Brain pericyte (primary cell): ENCODE measurements at places on chromosomes 12 and 14.

DNA sequence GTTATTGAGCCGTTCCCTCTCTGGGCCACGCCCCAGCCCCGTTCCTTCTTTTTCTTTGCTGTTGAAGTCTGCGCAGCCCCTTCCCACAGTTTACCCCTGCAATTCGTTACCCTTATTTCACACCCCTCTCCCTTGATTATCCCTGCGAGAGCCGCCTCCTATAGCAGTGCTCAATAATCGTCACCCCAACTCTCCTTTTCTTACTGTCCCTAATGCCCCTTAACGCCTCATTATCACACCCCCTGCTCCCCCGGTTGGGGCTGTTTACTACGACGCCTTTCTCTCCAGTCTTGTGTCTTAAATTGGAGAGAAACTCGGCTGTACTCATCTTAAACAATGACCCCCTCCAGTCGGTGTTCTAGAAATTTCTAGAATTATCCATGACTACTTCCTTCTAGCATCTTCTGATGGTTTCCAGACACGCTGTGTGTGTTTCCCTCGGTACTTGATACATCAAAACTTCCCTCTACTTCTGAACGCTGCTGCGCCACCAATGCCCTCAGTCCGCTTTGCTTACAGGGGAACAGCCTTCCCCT, 713 bp upstream of the FBXL14 start:
- no peak for DNase-seq

DNA sequence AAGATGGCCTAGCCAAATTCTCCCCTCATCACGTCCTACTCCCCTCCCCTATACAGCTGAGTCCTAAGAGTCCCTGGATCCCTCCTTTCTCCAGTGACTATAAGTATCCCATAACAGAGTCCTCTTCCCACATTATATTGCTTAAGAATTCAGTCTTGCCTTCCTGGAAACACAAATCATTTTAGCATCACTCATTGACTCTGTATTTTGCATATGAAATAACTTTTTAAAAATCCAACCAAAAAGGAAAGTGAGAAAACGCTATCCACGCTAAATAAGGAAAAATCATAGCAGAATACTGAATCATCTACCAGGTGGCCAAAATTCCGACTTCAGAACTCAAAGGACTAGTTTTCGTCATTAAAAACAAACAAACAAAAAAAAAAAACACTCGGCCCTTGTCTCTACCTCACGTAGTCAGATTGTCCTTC, 130.2 kb downstream of the GCH1 start:
- no peak for DNase-seq

GRCh38 chr12:97638739-97639138, 176.1 kb downstream of the RMST start:
- DNase-seq = no peak

DNA sequence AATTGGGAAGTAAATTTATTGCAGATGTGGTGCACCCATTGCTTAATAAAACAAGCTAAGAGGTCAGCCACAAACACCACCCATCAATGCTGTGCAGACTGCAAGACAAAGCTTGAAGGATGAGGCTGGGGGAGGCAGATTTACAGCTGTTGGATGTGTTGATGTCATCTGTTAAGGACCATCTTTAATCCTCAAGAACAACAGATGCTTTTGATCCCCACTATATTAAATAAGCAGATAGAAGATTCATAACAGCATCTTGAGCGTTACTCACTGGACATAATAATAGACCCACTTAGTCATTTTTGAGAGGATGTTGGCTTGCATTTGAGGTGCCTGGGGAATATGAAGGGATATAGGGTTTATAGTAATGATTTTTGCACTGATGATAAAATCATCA, 58.8 kb downstream of the GPR68 start:
- DNase-seq = no peak

- DNase-seq = no peak
Measured at GRCh38 chr12:130953771-130954543, at the start of gene ADGRD1. TSS of gene ADGRD1 (plus strand) at chr12:130953907. CDS start at chr12:130954466, 559 bp downstream.

- DNase-seq = no peak
Measured at GRCh38 chr12:49502590-49502989, 36.2 kb upstream of the KCNH3 start.

- DNase-seq = no peak
Measured at GRCh38 chr14:38255408-38255672, 553 bp downstream of the CLEC14A start.

DNA sequence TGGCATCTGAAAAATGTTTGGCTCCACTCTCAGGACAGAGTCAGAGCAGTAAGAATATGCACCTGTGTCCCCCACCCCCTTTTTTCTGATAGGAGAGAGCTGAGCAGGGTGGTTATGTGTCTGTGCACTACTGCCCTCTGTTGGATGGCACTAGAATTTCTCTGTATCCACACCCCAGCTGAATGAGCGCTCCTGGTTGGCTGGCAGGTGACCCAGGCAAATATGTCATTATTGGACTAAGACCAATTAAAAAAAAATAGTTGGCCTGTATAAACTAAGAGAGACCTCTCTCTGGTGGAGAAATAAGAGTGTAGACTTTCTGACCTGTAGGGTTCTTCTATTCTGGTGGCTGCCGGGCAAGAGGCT, 107.0 kb downstream of the PTCSC3 start:
- DNase-seq = no peak

- no peak for DNase-seq
Measured at GRCh38 chr12:52849511-52849910, 717 bp upstream of the KRT78 start.

GRCh38 chr12:94875525-94875924, 128.0 kb downstream of the NDUFA12 start:
- DNase-seq = no peak

DNA sequence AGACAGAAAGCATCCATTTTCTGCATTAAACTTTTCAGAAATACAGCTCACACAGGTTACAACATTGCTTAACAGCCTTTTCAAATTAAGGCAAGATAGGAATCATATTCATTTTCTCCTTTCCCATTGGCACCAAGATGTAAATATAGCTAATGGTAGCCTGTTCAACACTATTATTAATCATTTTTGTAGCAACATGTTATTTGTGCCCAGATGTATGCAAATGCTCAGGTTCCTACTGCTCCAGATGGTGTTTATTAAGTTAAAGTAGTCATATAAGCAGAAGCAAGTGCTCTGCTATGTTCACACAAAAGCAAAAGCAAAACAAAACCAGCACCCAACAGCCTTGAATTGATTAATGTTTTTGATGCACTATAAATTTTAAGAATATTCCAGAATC, 1110.6 kb downstream of the SLC6A15 start:
- DNase-seq = no peak

DNA sequence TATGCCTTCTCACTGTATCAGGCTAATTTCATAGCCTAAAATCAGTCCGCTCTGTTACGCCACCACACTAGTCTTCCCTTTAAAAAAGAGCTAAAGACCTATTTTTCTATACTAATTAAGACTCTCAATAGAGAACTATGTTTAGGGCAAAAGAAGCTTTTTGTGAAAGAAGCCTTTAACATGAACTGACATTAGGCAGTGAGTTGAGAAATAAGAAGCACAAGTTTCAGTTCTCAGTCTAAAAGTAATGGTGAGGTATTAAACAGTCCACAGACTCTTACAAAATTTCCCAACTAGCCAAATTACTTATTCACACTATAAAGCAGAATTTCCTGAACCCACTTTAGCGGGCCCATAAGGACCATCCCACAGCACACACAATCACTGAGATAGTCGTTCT, 93.7 kb downstream of the SOX5 start:
- DNase-seq = no peak

GRCh38 chr14:36316131-36316530, 4.3 kb downstream of the MBIP start:
- no peak for DNase-seq

DNA sequence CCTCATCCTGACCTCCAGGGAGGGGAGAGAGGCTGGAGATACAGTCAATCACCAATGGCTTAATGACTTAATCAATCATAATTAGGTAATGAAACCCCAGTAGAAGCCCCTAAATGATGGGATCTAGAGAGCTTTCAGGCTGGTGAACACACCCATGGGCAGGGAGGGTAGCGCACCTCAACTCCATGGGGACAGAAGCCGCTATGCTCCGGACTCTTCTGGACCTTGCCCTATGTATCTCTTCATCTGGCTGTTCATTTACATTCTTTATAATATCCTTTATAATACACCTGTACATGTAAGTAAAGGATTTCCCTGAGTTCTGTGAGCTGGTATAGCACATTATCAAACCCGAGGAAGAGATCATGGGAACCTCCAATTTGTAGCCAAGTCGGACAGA, 205.9 kb downstream of the STXBP6 start:
- no peak for DNase-seq

DNA sequence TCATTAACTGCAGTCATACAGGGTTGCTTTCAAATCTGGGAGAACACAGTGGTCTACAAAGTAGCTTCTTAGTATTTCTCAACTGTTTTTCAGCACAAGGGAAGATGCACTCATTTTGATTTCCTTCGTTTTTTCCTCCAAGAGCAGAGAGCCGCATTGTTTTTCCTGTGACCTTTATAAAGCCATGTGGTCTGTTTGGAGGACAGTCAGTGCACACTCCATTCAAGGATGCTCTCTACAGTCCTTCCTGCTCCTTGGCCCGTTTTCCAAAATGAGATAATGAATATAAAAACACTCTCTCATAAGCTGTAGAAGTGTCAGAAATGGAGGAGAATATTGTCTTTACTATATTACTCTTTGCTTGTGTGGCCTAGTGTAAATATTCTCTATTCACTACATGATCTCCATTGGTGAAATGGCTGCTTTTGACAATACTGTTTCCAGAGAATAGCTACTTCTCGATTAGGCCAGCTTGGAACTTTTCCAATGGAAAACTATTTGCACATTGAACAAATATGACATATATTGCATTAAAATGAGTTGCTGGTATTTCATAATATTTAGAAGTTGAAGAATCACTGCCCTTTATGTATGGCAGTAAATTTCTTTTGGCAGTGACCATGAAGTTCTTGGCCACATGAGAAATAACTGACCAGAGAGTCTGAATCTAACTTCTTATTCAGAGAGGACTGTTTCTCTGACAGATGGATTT, 393.1 kb upstream of the RGS6 start:
- no peak for DNase-seq

DNA sequence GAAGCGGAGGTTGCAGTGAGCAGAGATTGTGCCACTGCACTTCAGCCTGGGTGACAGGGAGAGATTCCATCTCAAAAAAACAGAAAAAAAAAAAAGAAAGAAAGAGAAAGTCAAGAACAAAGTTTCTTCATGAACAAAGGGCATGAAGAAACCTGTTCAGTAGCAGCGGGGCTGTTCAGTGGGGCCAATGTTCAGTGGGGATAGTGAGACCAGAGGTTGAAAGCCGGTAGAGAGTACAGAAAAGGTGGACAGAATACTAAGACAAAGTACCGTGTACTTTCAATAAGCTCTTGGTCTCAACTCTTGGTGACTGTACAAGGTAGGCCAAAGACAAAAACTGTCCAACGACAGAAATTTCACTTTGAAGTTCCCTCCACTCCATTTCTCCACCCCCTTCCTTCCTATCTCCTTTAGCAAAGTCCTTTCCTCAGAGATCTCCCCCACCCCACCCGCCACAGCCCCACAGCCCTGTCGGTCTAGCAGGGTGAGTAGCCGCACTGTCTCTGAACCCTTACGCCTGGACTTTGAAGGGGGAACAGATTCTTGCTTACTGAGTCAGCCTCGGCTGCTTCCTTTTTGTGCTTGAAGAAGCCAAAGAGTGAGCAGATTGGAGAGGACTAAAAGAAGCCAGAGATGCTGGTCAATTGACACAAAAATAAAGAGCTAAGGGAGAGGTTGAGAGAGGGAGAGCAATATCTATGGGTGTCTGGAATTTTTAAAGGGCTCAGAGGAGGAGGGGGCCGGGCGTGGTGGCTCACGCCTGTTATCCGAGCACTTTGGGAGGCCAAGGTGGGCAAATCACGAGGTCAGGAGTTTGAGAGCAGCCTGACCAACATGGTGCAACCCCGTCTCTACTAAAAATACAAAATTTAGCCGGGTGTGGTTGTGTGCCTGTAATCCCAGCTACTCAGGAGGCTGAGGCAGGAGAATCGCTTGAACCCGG, 44.2 kb upstream of the FOS start:
- no peak for DNase-seq

DNA sequence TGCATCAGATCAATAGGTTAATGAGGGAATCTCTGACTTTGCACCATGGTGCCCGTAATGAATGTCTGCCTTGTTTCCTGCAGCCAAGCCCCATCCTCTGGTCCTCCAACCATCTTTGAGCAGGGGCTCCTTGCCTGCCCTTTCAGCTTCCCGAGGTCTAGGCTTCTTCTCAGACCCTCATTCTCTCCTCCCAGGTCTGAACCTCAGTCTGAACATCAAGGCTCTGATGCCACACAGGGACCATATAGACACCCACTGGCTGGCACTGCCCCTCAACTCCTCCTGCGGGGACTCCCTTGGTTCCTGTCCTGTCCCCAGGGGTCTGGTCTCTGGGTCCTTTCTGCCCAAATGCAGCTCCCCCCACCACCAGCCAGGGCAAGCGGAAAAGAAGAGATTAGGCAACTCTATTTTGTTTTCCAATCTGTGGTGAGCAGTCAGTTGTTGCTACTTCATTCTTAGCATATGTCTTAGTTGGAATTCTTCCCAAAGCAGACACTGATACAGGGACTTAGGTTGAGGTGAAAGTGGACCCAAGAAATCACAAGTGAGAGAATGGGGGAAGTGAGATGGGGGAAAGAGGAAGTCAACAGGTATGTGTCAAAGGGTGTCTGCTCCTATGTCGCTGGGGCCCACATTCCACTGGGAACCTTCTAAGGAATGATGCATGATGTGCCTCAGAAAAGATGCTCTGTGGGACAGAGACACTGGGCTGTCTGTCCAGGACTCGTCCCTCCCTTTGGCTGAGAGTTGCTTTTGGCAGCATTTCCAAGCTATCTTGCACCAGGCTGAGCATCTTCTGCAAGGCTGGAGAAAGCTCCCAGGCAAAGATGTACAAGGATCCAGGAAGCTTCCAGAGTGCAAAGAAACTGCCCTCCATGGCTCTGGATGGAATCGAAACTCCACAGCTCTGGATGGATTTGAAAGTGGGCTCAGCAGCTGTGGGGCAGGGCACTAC, 1096.5 kb upstream of the TMEM132C start:
- DNase-seq = no peak

GRCh38 chr12:110744151-110744571, 1.5 kb upstream of the PPP1CC start:
- no peak for DNase-seq

GRCh38 chr12:92218394-92219077, 72.9 kb upstream of the BTG1 start:
- DNase-seq = no peak

- no peak for DNase-seq
Measured at GRCh38 chr12:79934281-79935020, 446 bp downstream of the PPP1R12A start.

- no peak for DNase-seq
Measured at GRCh38 chr12:103745962-103746361, 95.1 kb downstream of the NT5DC3 start.

GRCh38 chr12:119151445-119152026, 27.2 kb upstream of the HSPB8 start:
- DNase-seq = no peak

- no peak for DNase-seq
Measured at GRCh38 chr12:120116441-120116791, at the start of gene RAB35. TSS of gene RAB35 (minus strand) at chr12:120116753. CDS start at chr12:120116650, 103 bp downstream.

- no peak for DNase-seq
Measured at GRCh38 chr12:26520869-26521268, 312.1 kb downstream of the ITPR2 start.

GRCh38 chr12:19922717-19923116, 445.6 kb upstream of the PDE3A start:
- DNase-seq = no peak
